ENCODE measurements at places on chromosomes 11 and 22.

DNA sequence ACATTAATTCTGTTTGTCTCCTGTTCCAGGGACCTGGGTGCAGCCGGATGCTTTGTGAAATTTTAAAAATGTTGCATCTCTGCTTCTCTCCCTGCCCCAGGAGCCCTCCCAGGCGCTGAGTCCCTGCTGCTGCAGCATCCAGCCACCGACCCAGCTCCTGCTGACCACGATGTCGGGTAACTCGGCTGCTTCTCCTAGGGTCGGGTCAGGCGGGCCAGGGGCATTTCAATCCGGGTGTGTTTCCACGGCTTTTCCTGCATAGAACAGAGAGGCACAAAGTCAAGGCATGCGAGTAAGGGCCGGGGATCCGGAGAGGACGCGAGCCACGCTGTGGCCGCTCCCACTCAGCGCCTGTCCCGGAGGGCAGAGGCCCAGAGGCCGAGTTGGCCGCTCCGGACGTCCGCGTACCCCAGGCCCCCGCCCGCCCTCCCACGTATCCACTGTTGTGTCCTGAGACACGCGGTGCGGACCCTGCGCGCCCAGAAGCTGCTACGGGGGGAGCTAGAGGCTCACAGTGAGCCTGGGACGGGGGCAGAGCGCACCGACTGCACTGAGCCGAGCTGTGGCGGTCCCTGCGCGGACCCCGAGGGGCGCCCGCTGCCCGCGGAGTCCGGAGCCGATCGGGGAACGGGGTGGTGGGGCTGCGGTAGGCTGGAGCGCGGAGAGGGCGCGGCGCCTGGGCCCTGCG, at the start of gene POU2AF3:
Gene POU2AF3 (plus strand): TSS at position 134 of the 688 bp plus-strand sequence. CDS start 36 bp downstream, at position 170.
- DNase-seq = no peak

DNA sequence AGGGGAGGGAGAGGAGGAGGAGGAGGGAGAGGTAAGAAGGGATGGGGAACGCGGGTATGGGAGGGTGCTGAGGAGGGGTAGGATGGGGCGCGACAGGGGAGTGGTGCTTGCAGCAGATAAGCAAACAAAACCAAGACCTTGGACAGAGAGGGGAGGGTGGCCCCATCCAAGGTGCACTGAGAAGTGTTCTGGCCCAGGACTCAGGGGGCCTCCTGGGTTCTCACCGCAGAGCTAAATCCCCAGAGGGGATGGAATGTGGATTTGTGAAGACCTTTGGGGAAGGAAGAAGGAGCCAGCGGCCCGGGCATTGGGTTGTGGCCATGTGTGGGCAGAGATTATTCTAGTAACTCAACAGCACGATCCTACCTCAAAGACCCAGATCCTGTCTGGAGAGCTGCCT, 90.9 kb upstream of the LINC01488 start:
- no peak for DNase-seq

DNA sequence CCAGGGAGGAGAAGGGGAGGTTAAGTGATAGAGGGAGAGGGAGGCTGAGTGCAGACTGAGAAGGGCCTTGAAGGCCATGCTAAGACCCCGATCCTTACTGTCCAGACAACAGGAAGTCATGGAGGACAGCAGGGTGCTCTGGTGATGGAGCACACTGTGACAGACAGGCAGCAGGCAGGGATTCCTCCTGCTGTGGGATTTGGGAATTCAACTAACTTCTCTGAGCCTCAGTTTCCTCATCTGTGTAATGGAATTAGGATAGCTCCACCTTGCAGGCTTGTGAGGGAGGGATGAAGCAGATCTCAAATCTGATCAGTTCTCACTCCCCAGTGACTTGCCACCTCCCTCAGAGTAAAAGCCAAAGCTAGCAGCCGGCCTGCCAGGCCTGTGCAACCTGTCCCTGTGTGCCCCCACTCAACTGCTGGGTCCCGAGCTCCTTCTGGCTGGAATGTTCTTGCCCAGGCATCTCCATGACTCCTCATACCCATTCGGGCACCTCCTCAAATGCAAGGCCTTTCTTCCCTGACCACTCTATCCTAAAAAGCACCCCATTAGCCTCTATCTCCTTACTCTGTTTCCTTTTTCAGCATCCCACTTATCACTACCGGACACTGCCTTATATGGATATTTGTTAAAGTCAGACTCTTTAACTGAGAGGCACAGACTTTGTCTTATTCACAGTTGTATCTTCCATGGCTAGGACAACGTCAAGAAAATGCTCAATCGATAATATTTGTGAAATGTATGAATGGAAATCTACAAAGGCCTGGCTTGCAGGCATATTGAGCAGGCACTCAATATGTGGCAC, 9.5 kb downstream of the ARAP1 start:
- DNase-seq = no peak

DNA sequence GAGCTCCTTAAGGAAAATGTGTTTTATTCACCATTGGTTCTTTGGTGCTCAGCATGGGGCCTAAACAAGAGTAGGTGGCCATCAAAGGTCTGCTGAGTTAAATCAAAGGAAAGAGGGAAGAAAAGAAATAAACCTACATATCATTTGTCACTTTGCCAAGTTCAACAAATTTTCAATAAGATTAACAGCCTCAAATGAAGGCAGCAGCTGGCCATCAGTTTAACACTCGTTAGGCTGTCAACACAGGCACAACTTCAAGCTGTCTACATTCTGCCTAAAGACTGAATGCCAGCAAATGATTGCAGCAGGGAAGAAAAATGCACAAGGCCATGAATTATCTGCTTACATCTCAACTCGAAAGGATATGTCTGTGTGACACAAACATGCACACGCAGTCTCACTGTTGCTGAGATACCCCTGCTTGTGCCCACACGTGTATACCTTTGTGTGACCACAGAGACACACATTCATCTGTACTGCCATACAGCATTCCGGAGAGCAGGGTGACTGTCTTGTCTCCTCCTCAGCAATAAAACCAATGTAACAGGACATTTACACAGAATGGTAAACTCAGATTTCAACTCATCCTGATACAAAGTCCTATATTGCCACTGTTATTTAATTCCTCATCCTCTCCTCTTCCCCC, 40.1 kb downstream of the TRIM66 start:
- DNase-seq = no peak

DNA sequence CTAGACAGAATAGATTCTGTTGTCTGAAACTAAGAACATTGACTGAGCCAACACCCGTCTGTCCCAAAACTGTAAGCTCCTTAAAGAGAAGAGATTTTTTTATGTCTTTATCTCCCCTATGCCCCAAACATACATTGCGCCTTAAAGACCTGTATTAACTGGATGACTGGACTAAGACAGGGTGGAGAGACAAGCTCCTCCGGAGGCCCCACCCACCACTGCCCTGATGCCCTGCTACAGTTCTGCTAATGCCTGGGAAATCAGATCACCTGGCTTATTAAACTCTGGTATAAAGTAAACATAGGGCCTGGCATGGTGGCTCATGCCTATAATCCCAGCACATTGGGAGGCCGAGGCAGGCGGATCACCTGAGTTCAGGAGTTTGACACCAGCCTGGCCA, 203.7 kb downstream of the TENM4 start:
- DNase-seq = no peak

- no peak for DNase-seq
These were observed 71.4 kb upstream of the BMAL1 start for GRCh38 chr11:13206086-13206640.

GRCh38 chr11:6703247-6704063, 20.3 kb upstream of the MRPL17 start:
- DNase-seq = no peak

DNA sequence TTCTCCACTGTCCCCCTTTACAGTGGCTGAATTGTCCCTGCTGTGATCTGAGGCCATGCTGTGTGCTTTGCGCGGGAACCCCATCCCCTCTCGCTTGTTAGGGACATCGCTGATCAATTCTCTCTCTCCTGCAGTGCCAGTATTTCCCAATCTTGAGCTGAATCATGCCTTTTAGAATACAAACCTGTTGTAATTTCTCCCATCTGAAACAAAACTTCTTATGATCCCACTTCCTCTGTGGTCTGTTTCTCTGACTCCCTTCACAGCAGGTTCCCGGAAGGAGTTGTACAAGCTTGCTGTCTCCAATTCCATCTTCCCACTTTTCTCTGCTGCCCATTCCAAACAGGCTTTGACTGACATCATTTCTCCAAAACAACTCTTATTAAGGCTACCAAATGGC, 16.8 kb downstream of the ADAMTS15 start:
- no peak for DNase-seq

- no peak for DNase-seq
These were observed 49.6 kb downstream of the NUP98 start for GRCh38 chr11:3747704-3748103.

GRCh38 chr11:115132436-115133228, 371.6 kb downstream of the CADM1 start:
- no peak for DNase-seq

DNA sequence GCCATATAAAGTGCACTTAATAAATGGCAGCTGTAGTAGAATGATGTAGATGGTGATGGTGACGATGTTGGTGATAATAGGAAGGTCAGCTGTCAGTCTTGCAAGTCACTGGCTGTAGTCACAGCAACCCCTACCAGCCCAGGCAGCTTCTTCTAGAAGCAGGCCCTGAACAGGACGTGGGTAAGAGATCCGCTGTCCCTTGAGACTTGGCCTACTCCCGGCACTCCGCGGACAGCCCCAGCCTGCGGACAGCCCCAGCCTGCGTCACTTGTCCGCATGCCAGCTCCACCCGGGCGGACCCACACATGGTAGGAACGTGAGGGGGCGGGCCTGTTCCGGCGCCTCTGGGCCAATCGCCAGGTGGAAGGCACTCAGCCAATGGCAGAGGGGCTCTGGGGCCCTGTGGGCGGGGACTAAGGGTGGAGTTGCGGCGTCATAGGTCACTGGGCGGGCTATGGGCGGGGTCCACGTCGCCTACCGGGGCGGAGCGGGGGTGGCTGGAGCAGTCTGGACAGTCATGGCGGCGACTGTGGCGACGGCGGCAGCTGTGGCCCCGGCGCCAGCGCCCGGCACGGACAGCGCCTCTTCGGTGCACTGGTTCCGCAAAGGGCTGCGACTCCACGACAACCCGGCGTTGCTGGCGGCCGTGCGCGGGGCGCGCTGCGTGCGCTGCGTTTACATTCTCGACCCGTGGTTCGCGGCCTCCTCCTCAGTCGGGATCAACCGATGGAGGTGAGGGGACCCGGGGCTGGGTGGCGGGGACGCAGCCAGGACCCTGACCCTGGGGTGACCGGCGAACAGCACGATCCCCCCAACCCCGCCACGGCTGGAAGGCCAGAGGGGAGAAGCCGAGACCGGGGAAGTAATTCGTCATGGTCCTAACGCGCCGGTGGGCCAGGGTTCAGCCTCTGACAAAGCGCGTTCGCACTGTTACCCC, at the start of gene CRY2:
Gene CRY2 (plus strand): TSS at position 502 of the 937 bp plus-strand sequence. CDS start 16 bp downstream, at position 518.
- peak; percentile 99 for DNase-seq

DNA sequence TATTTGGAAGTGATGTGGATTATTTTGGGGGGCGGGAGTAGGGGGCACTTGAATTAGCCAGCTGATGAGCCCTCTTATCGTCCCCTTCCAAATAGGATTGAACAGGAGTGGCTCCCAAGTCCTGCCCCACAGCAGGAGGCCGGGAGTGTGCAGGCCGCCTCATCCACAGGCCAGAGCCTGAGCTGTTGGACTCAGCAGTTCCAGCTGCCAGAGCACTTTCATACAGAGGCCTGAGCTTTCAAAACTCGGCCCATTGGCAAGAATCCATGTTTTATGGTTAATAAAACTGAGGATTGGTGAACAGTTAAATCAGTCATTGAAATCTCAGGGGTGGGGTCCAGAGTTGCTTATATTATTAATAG, 9.6 kb downstream of the FAM118A start:
- DNase-seq = no peak

DNA sequence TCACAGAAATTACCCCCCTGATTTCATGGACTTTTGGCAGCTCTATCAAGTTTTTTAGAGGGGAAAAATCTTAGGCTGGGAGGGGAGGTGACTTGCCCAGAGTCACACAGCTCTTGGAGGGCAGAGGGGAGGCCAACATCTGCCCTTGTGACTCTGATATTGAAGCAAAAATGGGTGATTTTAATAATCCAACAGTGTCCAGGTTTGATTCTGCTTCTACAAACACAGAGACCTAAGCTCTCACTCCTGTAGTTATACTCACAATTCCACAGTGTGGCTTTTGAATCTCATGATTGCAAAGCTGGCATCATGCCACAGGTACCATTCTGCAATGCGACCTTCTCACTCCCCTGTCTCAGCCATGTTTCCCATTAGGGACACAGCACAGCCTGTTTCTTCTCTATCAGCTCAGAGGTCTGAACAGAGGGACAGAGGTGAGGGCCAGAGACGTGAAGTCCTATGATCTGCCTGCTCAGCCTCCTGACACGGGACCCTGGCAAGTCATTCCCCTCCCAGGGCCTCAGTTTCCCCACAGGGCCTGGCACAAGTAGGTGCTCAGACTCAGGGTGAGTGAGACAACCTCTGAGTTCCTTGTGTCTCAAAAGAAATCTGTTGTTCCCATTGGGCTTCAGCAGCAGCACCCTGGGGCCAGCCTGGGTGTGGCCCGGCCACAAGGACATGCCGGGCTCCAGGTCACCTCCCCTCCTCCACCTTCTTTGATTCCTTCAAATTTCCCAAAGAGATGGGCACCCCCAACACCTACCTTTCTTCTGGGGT, 766 bp downstream of the APOL2 start:
- DNase-seq = no peak

DNA sequence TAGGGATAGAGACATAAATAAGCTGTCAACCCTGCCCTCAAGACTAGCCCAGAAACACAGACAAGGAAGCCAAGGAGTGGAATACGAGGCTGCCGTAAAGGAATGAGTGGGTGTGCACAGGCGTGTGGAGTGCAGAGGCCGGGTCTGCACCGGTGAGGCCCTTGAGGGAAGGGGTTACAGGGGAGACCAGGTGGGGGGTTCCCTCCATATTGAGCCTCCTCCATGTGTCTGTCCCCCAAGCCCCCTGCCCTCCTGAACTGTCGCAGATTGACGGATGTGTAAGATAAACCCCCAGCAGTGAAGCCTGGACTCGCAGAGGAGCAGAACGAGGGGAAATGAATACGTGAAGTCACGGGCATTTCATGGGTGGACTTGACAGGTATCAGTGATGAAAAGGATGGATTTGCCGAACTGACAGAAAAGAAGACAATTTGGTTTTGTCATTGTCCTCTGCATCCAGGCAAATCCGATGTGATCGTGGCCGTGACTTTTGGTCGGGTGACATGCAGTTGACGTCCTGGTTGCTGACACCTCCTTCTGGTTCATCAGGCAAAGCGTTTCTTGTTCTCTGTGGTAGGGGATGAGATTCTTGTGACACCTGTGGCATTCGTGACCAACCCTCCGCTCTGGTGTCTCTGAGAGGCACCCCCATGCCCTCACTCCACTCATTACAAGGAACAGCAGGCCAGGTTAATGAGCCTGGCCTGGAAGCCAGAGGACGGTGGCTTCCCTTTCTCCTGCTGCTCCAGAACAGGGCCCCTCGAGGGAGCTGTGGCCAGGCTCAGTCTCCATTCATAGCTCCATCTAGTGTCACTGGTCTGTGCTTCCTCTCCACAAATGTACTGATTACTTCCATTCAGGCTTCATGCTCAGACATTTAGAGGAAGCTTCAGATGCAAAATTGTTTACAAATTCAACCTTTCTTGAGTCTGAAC, 223.1 kb upstream of the B3GAT1 start:
- DNase-seq = no peak

All from amygdala (tissue), 56 donors.